ENCODE measurements at places on chromosomes 1 and 21. TPM values are rescaled to one million over a fixed set of nuclear protein-coding genes. Genes with fewer than 3 reads are reported as not detected.

Gene RPE65
- total RNA-seq, result not detected

Gene C1orf226
- under 0.01 TPM for total RNA-seq

Gene SETD4
- 11.3 TPM for total RNA-seq

Gene LENEP
- total RNA-seq, result 0.26 TPM
